ENCODE measurements at places on chromosomes 5 and 9.

- DNase-seq: no peak
These were observed 44.2 kb upstream of the TLX3 start for GRCh38 chr5:171264843-171265242.

- peak; percentile 79 for DNase-seq
These were observed 29.0 kb downstream of the PTGES2 start for GRCh38 chr9:128098297-128099230.

- DNase-seq: peak; percentile 53
These were observed 77.8 kb downstream of the GCNT4 start for GRCh38 chr5:74974451-74975091.

DNA sequence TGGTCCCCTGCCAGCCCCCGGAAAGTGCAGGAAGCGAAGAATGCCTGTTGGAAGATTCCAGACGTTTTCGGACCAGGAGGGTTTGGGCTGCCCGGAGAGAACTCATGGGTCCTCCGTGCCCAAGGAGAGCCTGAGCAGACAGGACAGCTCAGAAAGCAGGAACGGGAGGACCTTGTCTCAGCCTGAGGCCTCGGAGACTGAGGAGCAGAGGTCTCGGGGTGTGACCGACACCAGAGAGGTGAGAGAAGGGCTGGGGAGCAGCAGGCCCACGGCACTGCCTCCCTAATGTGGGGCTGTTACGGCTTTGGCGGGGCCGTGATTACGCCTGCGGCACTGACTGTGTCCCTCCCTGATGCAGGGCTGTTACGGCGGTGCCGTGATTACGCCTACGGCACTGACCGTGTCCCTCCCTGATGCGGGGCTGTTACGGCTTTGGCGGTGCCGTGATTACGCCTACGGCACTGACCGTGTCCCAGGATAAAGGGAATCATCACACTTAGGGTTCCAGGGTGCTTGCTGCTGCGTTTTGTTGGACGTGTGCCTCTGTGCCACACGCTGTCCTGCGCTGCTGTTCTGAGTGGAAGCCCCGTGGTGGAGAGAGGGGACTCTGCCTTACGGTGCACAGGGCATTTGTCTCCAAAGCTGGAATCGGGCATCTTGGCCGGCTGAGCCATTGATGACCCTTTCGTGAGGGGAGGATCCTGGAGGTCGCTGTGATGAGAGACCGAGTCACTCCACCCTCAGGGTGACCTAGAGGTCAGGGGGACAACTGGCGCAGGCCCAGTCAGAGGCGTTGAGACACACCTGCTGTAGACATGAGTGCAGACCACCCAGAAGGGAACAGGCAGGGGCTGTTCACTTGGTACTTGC is 25.7 kb downstream of the CEP72 start:
- no peak for DNase-seq

Measured in activated CD4-positive, alpha-beta memory T cell treated with anti-CD3 and anti-CD28 coated beads for 36 hours (primary cell).